Suppressor macrophage (primary cell): ENCODE measurements at places on chromosomes 13 and 19.

GRCh38 chr13:46382224-46382623, 4.8 kb downstream of the RUBCNL start:
- DNase-seq, result no peak

DNA sequence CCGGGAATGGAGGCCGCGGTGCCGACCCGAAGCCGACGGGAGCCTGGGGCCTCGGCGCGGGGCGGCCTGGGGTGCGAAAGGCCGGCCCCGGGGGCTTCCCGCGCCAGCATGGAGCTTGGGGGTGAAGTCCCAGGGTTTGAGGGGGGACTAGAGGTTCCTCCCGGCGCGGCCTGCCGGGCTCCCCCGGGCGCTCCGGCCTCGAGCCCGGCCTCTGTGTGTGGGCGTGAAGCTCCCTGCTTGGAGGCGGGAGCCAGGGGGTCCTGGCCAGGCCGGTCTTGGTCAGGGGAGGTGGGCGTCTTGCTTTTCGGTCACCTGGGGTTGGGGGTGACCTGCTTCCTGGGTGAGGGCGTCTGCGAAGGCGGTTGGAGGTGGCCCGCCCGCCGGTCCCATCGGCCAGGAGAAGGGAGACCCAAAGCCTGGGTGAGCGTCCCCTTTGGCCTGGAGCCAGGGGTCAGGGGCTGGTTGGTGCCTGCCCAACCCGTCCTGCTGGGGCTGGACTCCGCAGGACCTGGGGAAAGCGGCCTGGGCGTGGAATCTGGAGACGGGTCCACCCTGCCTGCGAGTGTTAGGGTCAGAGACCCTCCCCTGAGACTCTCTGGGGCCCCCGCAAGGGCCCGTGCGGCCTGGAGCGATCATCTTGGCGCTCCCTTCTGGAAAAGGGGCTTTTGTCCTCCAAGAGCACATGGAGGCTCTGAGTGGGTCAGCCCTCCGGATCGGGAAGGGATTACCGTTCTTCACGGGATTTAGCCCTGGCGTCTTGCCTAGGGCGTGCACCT, 535 bp downstream of the BSG start:
- DNase-seq, result peak; percentile 39

DNA sequence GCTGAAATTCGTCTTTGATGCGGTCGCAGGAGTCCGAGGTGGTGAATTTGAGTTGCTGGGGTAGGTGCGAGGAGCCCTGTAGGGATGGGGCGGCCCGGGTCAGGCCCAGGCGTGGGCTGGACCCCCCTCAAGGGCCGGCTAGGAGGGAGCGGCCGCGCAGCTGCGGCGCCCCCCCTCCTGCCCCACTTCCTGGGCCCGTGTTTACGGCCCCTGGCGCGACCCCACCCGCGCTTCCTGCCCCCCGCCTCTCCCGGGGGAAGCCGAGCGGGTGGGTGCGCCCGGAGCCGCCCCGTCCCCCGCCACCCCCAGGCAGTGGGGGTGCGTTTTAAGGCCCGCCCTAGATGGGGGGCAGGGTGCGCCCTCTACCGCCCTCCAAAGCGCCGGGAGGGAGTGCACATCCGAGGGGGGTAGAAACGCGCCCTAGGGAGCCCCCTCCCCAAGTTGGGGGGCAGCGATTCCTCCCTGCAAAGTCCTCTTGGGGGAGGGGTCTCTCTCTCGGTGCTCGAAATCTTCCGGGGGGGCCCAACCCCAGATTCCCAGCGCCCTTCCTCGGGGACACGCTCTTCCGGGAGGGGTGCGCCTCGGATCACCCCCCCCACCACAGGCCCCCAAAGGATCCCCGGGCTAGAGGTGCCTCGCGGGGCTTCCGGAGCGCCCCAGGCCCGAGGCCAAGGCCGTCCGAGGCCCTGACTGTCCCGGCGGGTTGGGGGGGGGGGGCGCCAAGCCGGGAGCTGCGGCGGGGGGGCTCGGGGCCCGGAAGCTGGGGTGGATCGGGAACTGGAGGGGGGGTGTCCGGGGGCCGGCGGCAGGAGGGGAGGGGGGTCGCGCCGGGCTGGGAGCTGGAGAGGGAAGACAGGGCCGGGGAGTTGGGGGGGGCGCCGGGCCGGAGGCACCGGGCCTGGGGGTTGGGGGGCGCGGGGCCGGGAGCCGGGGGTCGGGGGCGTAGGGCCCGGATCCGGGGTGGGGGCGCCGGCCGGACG, 823 bp downstream of the TLE5 start:
- DNase-seq, result no peak

GRCh38 chr19:5132206-5132560, 163.3 kb downstream of the KDM4B start:
- no peak for DNase-seq

DNA sequence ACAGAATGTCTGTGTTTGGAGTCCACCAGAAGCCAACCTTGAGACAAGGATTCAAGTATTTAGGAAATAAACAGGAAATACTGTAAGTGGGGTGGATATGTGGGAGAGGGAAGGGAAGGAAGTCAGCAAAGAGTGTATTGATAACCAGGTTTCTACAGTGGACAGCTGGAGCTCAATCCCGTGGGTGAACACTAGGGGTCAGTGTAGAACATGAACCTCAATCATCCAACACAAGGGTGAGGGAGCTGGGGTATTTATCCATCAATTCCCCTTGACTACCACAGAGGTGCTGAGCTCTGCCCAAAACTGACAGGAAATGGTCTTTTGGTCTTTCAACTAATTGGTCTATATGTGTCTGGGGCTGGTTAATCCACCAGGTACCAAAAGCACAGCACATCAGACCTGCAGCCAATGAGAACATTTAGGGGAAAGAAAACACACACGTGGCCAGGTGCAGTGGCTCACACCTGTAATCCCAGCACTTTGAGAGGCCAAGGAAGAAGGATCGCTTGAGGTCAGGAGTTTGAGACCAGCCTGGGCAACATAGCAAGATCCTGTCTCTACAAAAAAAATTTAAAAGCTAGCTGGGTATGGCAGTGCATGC, 5.6 kb upstream of the SYDE1 start:
- peak; percentile 71 for DNase-seq

DNA sequence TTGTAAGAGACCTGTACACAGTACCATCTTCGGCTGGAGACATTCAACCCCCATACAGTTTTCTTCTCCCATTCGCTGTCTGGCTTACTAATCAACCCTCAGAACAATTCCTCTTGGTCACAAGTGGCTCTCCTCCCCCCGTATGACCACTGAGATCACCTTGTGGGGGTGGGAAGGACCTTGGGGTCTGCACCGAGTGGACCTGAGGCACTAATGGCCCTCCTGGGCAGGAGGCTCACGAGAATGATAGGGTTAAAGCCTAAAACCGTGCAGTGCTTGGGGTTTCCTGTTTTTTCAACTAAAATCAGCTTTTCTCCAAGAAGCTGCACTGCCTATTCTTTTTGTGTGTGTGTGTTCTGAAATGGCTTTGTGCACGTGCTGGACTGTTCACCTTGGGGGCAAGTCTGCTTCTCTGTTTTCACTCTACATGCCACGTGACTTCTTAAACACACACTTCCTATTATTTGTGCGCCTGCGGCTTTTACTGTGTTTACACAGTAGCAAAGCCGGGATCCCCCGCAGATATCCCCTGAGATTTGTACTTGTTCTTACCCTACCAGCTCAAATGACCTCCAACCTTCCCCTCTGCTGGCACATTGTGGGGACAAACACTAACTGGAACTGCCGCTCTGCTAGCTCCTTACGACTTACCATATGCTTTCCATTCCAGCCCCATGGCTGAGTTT, 12.3 kb downstream of the RBM26 start:
- no peak for DNase-seq

DNA sequence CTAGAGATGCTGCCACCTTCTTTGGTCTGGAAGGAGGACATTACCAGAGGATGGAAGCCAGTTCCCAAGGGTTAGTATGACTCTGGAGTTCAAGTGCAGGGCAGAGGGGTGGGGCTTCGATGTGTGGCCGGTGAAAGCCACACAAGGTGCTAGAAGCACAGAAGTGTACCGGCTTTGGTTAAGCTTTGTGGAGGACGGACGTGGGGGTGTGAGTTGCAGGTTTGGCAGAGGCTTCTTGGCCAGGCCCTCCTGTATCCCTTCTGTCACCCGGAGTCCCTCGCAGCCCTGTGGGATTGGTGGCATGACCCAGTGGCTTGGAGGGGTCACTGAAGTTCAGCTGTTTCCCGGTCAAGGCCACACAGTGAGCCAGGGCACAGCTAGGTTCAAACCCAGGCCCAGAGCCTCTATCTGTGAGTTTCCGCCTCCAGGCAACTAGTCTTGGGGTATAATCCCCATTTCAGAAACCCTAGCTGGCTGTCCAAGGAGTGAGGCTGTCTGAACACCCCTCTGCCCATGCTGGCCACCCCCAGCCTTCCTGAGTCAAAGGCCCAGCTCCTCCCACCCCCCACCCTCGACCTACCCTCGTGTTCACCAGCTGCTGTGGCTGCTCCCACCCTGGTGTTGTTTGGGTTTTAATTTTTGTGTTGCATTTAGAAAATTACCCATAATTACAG, 4.6 kb upstream of the SSBP4 start:
- DNase-seq, result no peak

- no peak for DNase-seq
Measured at GRCh38 chr19:4033028-4033956, 25.8 kb downstream of the PIAS4 start.

GRCh38 chr19:15583346-15583745, 31.7 kb upstream of the CYP4F8 start:
- DNase-seq, result no peak

GRCh38 chr13:35714588-35715377, 238.3 kb upstream of the MAB21L1 start:
- no peak for DNase-seq

- DNase-seq, result no peak
Measured at GRCh38 chr19:2338751-2339643, 10.5 kb downstream of the SPPL2B start.

GRCh38 chr19:36950335-36951119, 34.4 kb downstream of the ZNF568 start:
- no peak for DNase-seq

DNA sequence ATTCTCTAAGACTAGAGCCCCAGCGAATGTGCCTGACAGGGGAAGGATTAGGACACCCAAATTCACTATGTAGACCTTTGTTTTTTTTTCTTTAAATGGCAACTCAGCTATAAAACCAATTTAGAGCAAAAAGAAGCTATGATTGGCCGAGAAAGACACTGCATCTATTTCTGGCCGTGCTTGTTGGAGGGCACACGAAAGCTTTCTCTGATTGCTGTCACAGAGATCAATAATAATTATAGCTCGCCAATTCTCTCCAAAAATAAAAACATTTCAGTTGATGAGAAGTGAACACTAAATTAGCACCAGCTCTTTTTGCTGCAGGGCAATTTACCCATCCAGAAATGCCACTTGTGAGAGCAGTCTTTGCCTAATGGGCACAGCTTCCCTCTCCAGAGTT, 31.2 kb downstream of the CBY2 start:
- no peak for DNase-seq

DNA sequence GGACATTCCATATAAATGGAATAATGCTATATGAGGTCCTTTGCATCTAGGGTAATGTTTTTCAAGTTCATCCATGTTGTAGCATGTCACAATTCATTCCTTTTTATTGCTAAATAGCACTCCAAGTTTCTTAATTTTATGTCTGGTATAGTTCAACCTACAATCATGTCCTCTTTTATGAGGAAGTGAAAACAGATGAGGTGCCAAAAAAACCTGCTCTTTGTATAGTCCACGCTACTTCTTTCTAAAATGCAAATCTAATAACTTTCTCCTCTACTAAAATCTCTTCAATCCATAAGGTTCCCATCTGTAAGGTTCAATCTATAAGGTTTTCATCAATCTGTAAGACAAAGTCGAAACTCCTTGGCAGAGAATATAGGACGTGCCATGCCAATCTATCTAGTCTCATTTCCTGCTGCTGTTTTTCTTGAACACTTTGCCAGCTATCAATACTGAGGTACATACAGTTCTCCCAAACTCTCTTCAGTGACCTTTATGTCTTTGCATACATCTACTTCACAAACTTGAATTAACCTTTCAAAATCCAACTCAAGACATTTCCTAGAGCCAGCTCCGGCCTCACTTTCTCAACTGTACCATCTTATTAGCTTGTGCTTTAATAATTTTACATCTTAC, 33.7 kb downstream of the INTS6 start:
- peak; percentile 74 for DNase-seq

GRCh38 chr19:35931874-35932202, 4.3 kb upstream of the LRFN3 start:
- no peak for DNase-seq

DNA sequence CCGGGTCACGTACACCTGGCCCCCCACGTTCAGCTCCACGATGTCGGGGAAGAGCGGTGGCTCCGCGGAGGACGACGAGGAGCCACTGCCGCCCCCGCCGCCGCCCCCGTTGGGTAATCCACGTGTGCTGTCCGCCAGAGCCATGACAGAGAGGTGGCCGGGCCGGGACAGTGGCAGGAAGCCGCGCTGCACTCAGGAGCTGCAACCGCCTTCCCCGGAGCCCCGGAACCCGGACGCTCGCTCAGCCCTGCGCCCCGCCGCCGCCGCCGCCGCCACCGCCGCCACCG, 257 bp downstream of the KCTD12 start:
- DNase-seq, result no peak

GRCh38 chr19:17164639-17165038, 50.5 kb upstream of the USE1 start:
- DNase-seq, result no peak

- DNase-seq, result peak; percentile 67
Measured at GRCh38 chr19:1471515-1472160, 7.4 kb downstream of the C19orf25 start.

DNA sequence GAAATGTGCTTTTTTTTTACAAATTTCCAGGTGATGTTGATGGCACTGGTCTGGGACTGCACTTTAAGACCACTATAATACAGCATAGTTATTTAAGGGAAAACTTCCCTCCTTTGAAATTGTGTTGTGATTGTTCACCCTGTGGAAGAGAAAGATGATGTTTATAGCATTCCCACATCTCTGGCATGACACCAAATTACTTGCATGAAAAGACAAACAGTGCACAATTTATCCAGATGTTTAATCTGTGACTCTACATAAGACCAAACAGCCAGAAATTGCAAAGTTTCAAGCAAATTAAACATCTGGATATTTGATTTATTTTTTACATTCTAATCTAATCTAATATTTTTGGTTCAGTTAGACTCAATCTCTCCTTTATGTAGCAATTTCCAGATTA, 51.6 kb downstream of the UFM1 start:
- DNase-seq, result no peak

- no peak for DNase-seq
Measured at GRCh38 chr19:55527197-55528029, 9.5 kb downstream of the SBK2 start.
